Liver (tissue), 10 donors: ENCODE measurements at places on chromosomes 3 and 15.

GRCh38 chr3:50365080-50365841, 5.9 kb upstream of the TMEM115 start:
- H3K27ac ChIP-seq: no peak overlapping the region
- DNase-seq: peak; percentile 94
- H3K27me3 ChIP-seq: no peaks in the 10 kb centered on the region
- H3K36me3 ChIP-seq: no peaks in the 10 kb centered on the region
- H3K4me1 ChIP-seq: peaks cover 9% of the 10 kb centered on the region

- H3K36me3 ChIP-seq: no peaks in the 10 kb centered on the region
- no peaks in the 10 kb centered on the region for H3K27me3 ChIP-seq
- peaks cover 1% of the 10 kb centered on the region for H3K4me1 ChIP-seq
- DNase-seq: no peak
- H3K27ac ChIP-seq: peak overlapping the region; percentile 33
Observed at GRCh38 chr3:24401090-24401810, 93.4 kb downstream of the THRB start.

DNA sequence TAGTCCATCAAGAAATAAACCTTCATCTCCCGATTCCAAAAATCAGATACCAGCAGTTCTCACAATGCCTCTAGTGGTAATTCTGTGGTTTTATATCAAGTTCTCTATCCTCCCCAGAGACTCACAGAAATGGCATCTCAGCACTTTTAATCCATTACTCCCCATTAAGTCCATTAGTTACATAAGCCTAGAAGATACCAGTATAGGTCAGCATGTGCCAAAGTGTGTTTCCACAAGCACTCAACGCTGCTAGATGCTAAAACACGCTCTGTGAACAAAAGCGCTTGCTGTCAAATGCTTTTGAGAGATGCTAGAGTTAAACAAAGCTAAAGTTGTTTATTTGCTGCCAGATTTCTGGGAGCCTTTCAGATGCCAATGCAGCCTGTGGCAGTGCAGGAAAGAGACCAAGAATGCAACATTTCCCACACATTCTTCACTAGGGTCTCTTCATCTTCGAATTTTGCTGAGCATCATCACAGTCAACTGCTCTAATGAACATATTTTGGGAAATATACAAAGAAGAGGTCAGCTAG, 918.8 kb upstream of the CFAP20DC start:
- H3K4me1 ChIP-seq: no peaks in the 10 kb centered on the region
- H3K27me3 ChIP-seq: no peaks in the 10 kb centered on the region

DNA sequence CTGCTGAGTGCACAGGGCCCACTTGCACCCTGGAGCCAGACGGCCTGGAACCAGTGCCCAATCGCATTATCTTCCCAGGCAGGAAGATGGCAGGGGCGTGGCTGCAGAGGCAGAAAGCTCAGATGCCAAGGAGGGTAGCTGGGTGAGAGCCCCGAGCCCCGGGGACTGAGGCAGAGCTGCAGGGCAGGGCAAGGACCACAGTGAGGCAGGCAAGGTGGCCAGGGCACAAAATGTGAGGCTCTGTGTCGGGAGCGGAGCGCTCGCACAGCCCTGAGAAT, 1.6 kb upstream of the CCDC33 start:
- DNase-seq: no peak
- H3K27ac ChIP-seq: no peak overlapping the region
- no peaks in the 10 kb centered on the region for H3K36me3 ChIP-seq
- no peaks in the 10 kb centered on the region for H3K27me3 ChIP-seq

DNA sequence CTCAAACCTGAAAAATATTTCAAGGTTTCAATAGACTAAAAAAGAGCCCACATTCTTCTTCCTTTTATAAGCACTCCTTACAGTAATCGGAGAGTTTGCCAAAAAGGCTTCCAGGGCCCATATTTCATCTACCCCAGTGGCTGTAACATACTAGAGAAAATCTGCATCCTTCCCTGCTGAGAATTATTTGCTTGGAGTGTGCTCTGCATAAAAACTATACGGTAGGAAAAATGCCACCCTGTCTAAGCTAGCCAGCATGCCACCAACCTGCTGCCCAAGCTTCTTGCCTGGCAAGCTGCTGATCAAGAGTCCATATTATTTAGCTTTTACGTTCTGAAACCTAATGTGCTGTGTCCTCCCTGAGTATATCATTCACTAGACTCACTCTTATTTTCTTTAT, 107.1 kb downstream of the FGF12 start:
- no peak overlapping the region for H3K27ac ChIP-seq
- DNase-seq: no peak
- no peak overlapping the region for H3K4me3 ChIP-seq
- H3K36me3 ChIP-seq: no peaks in the 10 kb centered on the region

DNA sequence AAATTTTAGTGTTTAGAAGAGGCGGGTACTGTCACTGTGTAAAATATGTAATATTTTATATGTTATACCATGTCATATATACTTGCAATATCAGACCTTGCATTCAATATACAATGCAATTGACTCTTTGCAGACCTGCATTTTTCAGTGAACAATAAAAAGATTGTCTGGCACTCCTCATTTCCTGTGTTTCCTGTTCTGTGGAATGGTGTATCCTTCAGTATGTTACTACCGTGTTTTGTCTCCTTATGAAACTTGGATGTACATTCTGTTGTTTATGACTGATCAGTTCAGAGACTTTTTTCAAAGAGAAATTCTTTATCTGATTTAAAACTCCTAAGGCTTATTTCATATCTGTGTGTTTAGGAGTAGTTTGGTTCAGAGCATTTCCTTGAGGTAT, 31.5 kb downstream of the APH1B start:
- no peaks in the 10 kb centered on the region for H3K27me3 ChIP-seq
- peaks cover 1% of the 10 kb centered on the region for H3K4me1 ChIP-seq
- H3K36me3 ChIP-seq: no peaks in the 10 kb centered on the region
